Spleen (tissue), 13 donors: ENCODE measurements at places on chromosomes 16 and 17. TPM values are rescaled to one million over a fixed set of nuclear protein-coding genes. Genes with fewer than 3 reads are reported as not detected.

Gene GPRC5B
- total RNA-seq, result 8.5 TPM

Gene CDH3
- total RNA-seq, result 25.0 TPM

Gene PIP4K2B
- 48.4 TPM for total RNA-seq

Gene CPHXL2
- total RNA-seq, result not detected

Gene ABCC12
- total RNA-seq, result not detected

Gene KRT24
- not detected for total RNA-seq

Gene PRSS36
- total RNA-seq, result not detected

Gene MT1E
- total RNA-seq, result 19.7 TPM

Gene PRSS53
- 2.8 TPM for total RNA-seq

Gene ASB16
- total RNA-seq, result 0.57 TPM

Gene MYO15A
- total RNA-seq, result 1.9 TPM

DNA sequence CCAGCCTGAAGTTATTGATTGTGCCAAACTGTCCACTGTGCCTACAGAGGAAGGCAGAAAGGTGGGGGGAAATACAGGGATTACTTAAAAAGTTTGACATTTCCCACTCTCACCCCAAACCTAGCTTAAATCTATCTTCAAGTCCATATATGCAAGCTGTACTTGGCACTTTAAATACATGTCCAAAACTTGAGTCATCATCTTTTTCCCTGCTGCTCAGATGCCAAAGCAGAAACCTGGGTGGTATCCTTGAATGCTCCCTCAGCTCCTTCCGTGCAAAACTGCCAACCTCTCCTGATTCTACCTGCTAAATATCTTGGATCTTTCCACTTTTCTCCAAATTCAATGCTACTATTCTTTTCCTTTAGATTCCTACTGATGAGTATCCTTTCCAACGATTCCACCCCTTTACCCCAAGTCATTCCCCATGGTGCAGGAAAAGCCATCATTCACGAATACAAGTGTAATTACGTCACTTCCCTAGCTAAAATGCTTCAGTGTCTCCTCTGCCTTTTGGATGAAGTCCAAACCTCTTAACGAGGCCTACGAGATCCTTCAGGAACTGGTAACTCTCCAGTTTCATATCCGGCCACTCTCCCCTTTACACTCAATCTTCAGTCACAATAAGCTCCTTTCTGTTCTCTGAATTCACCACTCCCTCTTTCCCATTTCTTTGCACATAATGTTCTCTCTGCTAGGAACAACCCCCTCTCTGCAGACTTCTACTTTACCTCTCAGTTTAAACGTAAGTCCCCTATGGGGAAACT, 9.3 kb downstream of the BECN1 start:
- H3K4me3 ChIP-seq, result no peak overlapping the region
- H3K4me1 ChIP-seq, result peaks cover 8% of the 10 kb centered on the region
- H3K36me3 ChIP-seq, result peaks cover 13% of the 10 kb centered on the region
- DNase-seq, result no peak
- no peak overlapping the region for H3K27ac ChIP-seq

GRCh38 chr17:17929655-17930380, 42.4 kb downstream of the TOM1L2 start:
- peaks cover 6% of the 10 kb centered on the region for H3K36me3 ChIP-seq
- no peak for DNase-seq
- H3K27me3 ChIP-seq, result no peaks in the 10 kb centered on the region
- no peak overlapping the region for H3K4me3 ChIP-seq

- no peak overlapping the region for H3K4me3 ChIP-seq
- peaks cover 94% of the 10 kb centered on the region for H3K36me3 ChIP-seq
Measured at GRCh38 chr17:81258292-81258691, 19.2 kb downstream of the NDUFAF8 start.

DNA sequence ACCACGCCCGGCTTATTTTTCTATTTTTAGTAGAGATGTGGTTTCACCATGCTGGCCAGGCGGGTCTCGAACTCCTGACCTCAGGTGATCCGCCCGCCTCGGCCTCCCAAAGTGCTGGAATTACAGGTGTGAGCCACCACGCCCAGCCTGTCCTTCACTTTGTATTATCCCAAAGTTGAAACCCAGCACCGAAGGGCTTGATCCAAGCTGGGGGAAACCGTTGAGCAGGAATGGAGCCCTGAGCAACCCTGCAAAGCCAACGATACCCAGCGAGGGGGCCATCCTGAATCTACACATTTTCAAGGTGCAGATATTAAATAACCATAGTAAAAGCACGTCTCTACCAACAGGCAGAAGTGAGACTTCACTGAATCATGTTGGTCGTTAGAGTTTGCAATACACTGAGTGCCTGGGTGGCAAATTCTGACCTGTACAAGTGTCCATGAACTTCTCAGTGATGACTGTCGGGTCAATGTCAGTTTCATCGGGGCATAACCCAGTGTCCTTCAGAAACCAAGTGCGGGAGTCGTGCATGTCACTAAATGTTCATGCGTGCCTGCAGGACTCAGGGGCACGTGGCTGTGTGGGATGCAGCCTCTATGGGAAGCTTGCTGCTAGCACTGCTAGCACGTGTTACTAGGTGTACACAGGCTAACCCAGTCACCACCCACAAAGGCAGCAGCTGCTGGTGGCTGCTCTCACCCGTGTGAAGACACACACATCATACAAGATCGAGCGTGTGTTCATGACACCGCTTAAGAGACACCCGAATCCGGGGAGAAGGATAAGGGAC, 10.5 kb upstream of the RBFOX3 start:
- no peak overlapping the region for H3K4me3 ChIP-seq
- H3K4me1 ChIP-seq, result no peaks in the 10 kb centered on the region
- peaks cover 24% of the 10 kb centered on the region for H3K27me3 ChIP-seq
- no peaks in the 10 kb centered on the region for H3K36me3 ChIP-seq
- peak; percentile 37 for DNase-seq

- no peaks in the 10 kb centered on the region for H3K4me1 ChIP-seq
- H3K4me3 ChIP-seq, result no peak within 1 kb of the TSS
- DNase-seq, result no peak
- no peak within 1 kb of the TSS for H3K27ac ChIP-seq
Measured at GRCh38 chr17:66834919-66835454, at the start of gene CACNG5. CACNG5 (plus strand) TSS chr17:66835117; CDS start chr17:66877333, 42,216 bp downstream.

DNA sequence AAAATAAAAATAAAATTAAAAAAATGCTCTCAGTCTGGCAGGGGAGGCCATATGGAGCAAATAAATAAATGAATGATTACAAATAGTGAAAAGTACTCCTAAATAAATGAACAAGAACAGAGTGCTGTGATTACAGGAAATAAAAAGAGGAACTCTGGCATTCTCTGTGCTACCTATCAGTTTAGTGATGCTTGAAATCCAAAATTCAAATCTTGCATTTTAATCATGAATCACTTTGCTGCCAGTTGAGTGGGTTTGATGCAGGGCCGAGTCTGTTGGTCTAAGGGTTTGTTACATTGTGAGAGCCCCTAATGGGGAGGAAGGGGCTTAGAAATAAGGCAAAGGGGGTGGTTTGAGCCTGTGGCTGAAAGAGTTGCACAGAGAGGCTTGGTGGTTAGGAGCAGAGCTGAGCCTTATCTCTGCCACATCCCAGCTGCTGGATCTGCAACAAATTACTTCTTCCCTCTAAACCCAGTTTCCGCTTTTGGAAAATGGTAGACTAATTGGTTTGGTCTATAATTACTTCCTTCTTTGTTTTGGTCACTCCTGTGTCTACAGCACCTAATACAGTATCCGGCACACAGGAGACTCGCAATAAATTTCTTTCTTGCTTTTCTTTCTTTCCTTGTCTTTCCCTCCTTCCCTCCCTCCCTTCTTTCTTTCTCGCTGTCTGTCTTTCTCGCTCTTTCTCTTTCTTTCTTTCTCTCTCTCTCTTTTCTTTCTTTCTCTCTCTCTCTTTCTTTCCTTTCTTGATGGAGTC, 6.3 kb upstream of the ABCC1 start:
- no peak overlapping the region for H3K4me3 ChIP-seq
- no peak for DNase-seq
- no peaks in the 10 kb centered on the region for H3K27me3 ChIP-seq
- H3K4me1 ChIP-seq, result peaks cover 16% of the 10 kb centered on the region
- no peaks in the 10 kb centered on the region for H3K36me3 ChIP-seq

GRCh38 chr17:63840591-63841349, 1.7 kb downstream of the SMARCD2 start:
- DNase-seq, result peak; percentile 76
- peak overlapping the region; percentile 89 for H3K4me3 ChIP-seq
- H3K27me3 ChIP-seq, result peaks cover 7% of the 10 kb centered on the region
- peaks cover 13% of the 10 kb centered on the region for H3K36me3 ChIP-seq
- peak overlapping the region; percentile 97 for H3K27ac ChIP-seq

DNA sequence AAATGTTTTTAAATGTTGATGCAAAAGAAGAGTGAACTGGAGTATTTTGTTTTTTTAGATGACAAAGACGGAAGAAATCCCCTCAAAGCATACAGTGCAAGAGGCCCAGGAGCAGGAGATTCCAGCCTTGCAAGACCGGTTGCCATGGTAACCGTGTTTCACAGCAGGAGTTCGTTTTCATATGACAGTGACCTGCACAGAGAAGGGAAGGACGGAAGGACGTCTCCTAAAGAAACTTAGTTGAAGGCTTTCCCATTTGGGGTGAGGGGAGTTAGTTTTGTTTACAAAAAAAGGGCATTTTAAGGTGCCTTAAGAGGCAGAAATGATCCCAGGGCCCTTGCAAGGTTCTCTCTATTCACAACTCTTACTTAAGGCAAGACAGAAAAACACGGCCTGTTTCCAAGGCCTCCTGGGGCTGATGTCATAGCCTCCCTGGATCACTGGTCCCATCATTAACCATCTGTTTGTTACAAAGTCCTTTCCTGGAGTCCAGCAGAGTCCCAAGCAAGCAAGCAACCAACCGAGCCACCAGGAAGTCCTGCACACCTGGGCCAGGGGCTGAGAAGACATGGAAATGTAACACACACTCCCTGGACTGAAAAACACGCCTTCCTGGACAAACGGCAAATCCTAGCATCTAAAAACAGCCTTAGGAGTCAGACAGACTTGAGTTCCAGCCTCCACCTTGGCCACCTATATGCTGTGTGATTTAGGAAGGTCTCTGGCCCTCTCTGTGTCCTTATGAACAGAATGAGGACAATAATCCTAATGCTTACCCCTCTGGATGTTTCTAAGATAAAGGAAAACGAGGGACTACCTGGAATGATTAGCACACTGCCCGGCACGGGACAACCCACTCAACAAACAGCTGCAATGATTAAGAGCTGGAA, 30.3 kb upstream of the RPH3AL start:
- H3K4me3 ChIP-seq, result no peak overlapping the region
- H3K27me3 ChIP-seq, result peaks cover 7% of the 10 kb centered on the region
- no peak overlapping the region for H3K27ac ChIP-seq

GRCh38 chr17:46106966-46107644, 86.1 kb downstream of the KANSL1 start:
- peaks cover 86% of the 10 kb centered on the region for H3K4me1 ChIP-seq
- H3K27me3 ChIP-seq, result no peaks in the 10 kb centered on the region
- H3K4me3 ChIP-seq, result no peak overlapping the region
- no peaks in the 10 kb centered on the region for H3K36me3 ChIP-seq

- no peaks in the 10 kb centered on the region for H3K27me3 ChIP-seq
- no peaks in the 10 kb centered on the region for H3K4me1 ChIP-seq
- peak; percentile 41 for DNase-seq
- no peak overlapping the region for H3K27ac ChIP-seq
Measured at GRCh38 chr17:53336281-53336680, 486.4 kb upstream of the KIF2B start.

GRCh38 chr17:2076087-2076984, 21.4 kb downstream of the HIC1 start:
- H3K4me3 ChIP-seq, result no peak overlapping the region
- peaks cover 8% of the 10 kb centered on the region for H3K36me3 ChIP-seq
- peak overlapping the region; percentile 79 for H3K27ac ChIP-seq
- DNase-seq, result no peak
- H3K27me3 ChIP-seq, result no peaks in the 10 kb centered on the region

- no peaks in the 10 kb centered on the region for H3K36me3 ChIP-seq
- DNase-seq, result peak; percentile 28
- H3K4me3 ChIP-seq, result no peak overlapping the region
- H3K27me3 ChIP-seq, result no peaks in the 10 kb centered on the region
Measured at GRCh38 chr17:44793885-44794842, 35.4 kb downstream of the ADAM11 start.

DNA sequence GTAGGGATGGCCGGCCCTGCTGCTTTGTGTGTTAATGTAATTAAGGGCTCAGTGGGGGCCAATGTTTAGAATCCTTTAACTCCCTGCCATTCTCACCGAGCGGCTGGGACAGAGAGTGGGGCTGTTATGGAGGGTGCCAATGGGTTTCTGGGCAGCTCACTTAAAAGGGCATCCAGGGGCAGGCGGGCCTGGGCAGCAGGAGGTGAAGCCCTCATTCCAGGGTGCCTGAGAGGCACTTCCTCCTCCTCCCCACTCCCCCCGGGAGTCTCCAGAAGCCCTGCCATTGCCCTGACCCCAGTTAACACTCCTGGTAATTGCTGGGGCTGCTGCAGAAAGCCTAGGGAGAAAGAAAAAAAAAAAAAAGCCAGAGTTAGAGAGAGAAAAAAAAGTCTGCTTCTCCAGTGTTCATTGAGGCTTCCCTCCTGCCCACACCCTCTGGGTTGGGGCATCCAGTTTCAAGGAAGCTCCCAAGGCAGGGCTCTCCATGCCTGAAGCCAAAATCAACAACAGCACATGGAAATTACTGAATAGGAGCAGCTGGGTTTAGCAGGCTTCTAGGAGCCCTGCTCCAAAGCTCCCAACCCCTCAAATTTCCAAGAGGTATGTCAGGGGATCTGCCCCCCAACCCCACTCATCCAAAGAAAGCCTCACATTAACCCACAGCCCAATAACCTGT, 28.0 kb downstream of the CUEDC1 start:
- H3K27me3 ChIP-seq, result no peaks in the 10 kb centered on the region
- peak overlapping the region; percentile 23 for H3K27ac ChIP-seq
- H3K4me1 ChIP-seq, result peaks cover 23% of the 10 kb centered on the region
- no peak for DNase-seq

GRCh38 chr16:29760567-29761279, 14.9 kb upstream of the C16orf54 start:
- no peaks in the 10 kb centered on the region for H3K36me3 ChIP-seq
- no peak overlapping the region for H3K4me3 ChIP-seq
- H3K27me3 ChIP-seq, result no peaks in the 10 kb centered on the region
- no peak for DNase-seq

DNA sequence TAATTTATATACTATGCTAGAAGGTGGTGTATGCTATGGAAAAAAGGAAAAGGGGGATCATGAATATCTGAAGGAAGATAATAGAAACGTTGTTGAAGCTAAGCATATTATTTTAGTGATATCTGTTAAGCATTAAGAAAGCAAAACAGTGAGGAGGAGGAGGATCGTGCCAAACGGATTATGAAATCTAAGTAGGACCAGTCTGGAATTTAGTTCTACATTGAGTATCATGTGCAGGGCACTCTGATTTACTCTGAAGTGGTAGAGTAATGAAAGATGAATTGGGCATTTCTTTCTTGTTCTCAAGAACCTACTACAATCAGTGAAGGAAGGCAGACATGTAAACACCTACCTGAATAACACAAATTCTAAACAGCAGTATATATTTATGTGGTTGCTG, 195.3 kb downstream of the CYB561 start:
- no peaks in the 10 kb centered on the region for H3K36me3 ChIP-seq
- H3K4me3 ChIP-seq, result no peak overlapping the region
- H3K27me3 ChIP-seq, result no peaks in the 10 kb centered on the region
